ENCODE measurements at places on chromosomes 7 and 10.

- no peak for DNase-seq
These were observed 169.4 kb downstream of the AKR1D1 start for GRCh38 chr7:138245682-138246081.

- no peak for DNase-seq
These were observed 44.5 kb downstream of the STARD3NL start for GRCh38 chr7:38222481-38223096.

GRCh38 chr7:111485701-111486380 is 76.5 kb downstream of the IMMP2L start:
- no peak for DNase-seq

- DNase-seq: no peak
These were observed 37.6 kb downstream of the AKR1C4 start for GRCh38 chr10:5234106-5234860.

DNA sequence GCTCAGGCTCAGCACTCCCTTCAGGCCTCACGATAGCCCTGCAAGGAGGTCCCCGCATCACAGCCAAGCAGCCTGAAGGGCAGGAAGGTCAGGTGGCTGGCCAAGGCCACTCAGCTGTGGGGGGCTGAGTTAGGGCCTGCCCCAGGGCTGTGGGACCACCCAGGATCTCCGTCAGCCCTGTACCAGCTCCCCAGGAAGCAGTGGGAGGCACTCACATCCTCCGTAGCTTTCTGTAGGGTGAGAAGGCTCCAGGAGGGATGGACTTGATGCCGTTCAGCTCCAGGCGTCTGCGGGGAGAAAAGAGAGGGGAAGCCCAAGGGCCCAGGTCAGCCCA is 125.9 kb downstream of the SLIT1 start:
- no peak for DNase-seq
